ENCODE measurements at places on chromosomes 6 and 20.

- DNase-seq, result no peak
Measured at GRCh38 chr20:2065099-2065498, 36.5 kb upstream of the STK35 start.

- DNase-seq, result no peak
Measured at GRCh38 chr6:127458222-127458621, 967 bp downstream of the KIAA0408 start.

DNA sequence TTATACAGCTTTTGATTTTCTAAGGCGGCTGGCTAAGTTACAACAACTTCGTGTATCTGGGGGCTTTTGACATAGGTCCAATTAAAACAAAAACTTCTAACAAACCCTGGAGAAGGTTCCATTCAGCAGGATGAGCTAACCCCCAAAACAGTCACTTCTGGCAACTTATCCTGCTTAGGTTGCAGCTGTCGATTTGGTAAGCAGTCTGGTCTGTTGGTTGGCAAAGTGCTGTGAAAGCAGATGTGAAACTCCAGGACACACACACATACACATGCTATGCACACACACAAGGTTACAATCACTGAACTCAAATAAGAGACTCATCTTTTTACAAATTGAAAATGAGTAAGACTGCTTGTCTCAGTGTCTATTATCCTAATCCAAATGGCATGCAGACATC, 119.0 kb upstream of the STMND1 start:
- DNase-seq, result peak; percentile 99

DNA sequence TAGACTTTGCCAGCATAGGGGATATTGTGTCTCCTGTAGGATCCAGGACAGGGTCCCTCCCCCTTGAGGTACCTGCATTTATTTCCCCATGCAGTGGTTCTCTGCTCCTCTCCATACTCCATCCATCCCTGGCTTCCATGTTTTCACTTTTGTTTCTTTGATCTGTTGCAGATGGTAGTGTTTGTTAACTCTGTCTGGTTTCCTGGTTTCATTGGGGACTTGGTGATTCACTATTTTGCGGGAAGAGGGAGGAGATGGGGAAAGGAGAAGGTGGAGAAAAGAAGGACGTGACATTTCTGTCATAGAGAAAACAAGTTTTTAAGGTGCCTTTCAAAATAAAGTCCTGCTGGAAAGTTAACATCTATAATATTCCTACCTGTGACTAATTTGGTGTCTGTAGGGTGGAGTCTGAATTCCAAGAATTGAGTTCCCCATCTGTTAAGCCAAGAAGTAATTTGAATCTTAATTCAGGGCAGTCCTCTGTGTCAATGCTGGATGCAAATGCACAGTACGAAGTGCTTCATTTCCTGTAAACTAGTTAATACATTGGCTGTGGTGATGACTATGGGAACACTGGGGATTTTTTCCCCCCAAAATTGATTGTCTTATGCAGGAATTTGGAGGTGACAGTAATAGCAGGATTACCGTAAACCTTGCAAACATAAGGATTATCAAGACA, 6.9 kb upstream of the RNF144B start:
- DNase-seq, result no peak

- DNase-seq, result no peak
Measured at GRCh38 chr20:36969478-36970186, 18.1 kb upstream of the SAMHD1 start.

GRCh38 chr20:53098621-53099020, 126.5 kb downstream of the TSHZ2 start:
- DNase-seq, result peak; percentile 92

Data from fibroblast of skin of abdomen (primary cell).